ENCODE measurements at places on chromosomes 3 and 15. TPM values are rescaled to one million over a fixed set of nuclear protein-coding genes. Genes with fewer than 3 reads are reported as not detected.

The CD200R1 gene
- total RNA-seq: not detected

The THPO gene
- total RNA-seq: not detected

DNA sequence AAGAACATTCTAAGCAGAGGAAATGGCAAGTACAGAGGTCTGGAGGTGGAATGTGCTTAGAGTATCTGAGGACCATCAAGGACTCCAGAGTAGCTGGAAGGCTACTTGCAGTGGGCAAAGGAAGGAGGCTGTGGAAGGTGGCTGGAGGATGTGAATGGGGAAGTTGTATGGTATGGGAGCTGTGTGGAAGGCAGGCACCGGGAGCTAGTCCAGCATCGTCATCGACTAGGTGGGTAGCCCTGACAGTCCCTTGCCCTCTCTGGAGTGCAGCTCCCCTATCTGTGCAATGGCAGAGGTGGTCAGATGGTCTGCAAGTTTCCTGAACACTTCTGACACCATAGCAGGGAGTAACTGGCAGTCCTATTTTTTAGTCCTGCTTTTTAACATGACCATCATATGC is 19.3 kb downstream of the CCDC13 start:
- DNase-seq: no peak

DNA sequence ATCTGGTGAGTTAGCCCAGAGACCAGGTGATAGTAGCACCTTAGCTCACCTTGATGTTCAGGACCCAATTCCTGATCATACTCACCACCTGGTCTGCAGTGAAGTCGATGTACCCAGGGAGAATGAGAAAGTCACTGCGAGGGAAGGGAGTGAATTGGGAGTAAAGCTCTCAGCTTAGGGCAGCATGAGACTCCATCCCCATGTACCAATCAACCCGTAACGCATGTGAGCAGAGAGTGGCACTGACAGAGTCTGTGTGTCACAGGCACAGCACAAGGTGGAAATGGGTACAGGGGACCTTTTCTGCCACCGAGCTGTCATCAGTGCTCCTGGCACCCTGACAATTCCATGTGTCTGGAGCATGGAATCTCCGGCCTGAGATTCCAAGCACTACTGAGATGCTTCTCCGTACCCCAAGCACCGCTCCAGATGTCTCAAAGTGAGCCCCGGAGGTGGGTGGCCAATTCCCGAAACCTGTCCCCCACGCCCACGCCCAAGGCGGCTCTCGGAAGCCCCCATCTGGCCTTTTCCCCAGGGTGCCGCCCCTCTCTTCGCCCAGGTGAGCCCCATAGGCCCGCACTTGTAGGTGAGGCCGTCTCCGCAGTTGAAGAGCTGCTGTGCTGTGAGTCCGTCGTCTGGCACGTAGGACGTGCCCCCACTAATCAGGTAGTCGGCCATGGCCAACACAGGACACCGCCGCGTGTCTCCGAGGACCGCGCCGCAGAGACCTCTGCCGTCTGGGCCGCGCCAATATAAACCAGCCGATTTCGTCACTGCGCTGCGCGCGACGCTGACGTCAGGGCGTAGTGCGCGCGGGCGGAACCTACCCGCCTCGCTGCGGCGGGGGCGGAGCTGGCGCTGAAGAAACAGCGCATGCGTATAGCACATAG is at the start of gene IMPDH2:
TSS of gene IMPDH2 (minus strand) at position 726 of the 890 bp plus-strand sequence. CDS start at position 678, 48 bp downstream.
- DNase-seq: peak; percentile 96

- DNase-seq: no peak
Measured at GRCh38 chr3:64251019-64251418, 25.8 kb upstream of the PRICKLE2 start.

DNA sequence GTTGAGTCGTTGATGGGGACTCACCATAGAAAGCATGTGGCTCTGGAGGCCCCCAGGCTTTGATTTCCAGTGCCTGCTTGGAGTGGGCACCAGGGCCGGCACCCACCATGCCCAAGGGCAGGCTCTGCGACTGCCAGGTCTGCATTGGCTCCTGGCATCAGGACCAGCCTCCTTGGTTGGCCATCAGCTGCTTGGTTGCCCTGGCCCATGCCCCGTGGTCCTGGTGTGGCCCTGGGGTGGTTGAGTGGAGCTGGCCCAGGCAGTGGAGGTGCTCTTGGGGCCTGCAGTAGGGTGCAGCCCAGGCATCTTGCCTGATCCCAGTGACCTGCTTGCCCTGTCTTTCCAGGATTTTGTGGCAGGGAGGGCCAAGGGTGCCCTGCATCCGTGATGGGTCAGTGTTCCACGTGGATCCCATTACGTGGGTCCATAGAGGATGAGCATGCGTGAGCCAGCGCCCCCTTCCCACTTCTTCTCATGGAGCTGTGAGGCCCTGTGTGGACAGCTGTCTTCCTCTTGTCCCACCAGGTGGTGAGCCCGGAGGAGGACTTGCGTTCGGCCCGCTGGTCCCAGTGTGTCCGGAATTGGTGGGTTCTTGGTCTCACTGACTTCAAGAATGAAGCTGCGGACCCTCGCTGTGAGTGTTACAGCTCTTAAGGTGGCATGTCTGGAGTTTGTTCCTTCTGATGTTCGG is 187.0 kb downstream of the UBE3A start:
- DNase-seq: no peak

DNA sequence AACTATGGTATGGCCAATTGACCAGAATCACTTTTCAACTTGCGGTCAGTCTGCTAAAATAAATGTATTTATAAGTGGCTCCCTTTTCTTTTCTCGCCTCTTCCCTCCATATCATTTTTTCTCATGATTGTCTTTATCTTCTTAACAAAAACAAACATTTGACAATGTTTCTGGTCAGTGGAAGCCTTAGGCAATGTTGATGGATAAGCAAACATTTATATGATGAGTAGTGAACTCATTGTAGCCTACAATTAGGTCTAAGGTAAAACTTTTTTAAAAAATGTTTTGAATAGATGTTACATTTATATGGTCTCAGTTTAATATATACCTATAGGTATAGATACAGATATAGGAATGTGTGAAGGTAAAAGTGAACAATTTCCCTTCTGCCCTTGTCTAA is 355.4 kb downstream of the MFSD1 start:
- no peak for DNase-seq

DNA sequence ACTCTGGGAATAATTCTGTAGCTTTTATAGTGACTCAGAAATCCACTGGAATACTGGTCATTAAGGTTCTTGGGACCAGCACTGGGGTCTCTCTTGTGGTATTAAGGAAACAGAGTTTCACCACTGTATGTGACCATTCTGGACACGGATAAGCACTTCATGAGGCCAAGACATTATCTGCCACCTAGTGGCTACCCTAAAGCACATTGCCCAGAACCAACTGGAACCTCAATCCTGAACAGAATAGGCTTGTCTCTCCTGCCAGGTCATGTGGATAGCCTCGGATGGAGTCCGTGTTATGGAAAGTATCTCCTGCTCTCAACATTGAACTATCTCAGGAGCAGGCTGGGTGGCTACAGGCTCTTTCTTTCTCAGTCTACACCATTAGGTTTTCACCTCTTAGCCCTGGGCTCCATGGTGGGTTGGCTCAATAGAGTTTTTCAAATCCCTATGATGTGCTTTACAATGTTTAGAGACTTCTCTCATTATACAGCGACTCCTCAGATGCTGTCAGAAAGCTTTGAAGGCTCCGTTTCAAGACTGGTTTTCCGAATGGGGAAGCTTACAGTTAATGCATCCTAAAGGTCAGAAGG is 167.6 kb upstream of the ST8SIA2 start:
- DNase-seq: no peak

GRCh38 chr3:60812502-60812901 is 438.8 kb downstream of the FHIT start:
- DNase-seq: no peak

Data from lung microvascular endothelial cell (primary cell).